Left colon (tissue), 2 donors: ENCODE measurements at places on chromosomes 1 and 21. TPM values are rescaled to one million over a fixed set of nuclear protein-coding genes. Genes with fewer than 3 reads are reported as not detected.

DNA sequence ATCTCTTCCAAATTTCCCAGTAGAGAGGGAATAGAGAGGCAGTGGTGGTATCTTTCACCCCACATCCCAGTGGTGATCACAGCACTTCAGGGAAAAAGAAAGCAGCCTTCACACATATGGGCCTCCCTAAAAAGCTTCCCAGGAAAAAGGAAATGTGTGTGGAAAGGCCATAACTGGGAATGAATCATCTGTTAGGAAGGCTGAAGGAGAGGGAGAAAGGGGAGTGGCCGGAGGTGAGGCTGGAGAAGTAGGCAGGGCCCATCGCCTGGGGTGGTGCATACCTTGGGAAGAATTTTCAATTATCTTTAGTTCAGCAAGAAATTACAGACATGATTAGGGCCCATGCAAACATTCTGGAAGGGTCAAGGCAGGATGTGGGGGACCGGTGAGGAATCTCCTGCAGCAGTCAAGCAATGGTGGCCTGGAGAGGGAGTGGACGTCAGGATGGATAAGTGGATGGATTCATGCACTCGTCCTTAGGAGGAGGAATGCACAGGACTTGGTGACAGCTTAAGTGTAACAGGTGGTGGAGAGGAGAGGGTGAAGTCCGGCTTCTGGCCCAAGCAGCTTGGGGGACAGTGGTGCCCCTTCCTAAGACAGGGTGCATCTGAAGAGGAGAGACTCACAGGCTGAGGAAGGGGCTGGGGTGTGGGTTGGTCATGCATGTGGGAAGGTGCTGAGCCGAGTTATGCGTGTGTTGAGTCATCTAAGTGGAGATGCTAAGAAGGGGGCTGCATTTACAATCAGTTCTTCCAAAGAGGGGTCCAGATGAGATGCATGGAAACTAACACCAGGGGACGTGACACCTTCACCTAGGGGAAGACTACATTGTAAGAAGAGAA, 17.9 kb downstream of the HIVEP3 start:
- DNase-seq, result no peak

GRCh38 chr1:23578997-23579363, 19.7 kb upstream of the ID3 start:
- no peak for DNase-seq

- DNase-seq, result no peak
Observed at GRCh38 chr21:45931397-45931969, 50.1 kb upstream of the COL6A1 start.

- no peak for DNase-seq
Observed at GRCh38 chr1:38047603-38048141, 1.1 kb upstream of the POU3F1 start.

DNA sequence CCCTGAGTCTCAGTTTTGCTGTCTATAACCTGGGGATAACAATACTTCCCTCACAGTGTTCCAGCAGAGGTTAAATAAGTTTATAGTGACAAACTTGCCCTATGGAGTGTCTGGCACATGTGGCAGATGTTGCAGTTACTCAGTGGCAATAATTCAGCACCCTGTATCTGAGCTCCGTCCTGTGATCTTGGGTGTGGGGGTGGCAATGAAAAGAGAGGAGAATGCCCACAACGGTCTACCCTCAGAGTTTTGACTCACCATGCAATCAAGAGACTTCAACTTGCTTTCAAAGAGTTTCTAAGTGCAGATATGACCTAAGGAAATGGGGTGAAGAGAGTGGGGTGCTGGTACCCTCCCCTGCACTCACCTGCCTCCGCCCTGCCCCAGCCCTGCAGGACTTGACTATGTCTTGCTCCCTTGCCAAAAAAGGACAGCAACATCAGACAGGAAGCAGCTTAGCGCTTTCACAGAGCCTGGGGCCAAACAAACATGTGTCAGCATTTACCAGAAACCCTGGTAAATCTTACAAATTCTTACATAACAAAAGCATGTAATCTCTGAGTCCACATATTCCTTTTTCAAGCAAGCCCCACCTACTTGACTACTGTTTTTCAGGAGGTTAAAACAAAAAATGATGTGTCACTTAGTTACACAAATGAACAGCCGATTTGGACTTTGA, 185.1 kb upstream of the CAMK1G start:
- DNase-seq, result no peak

- DNase-seq, result no peak
Observed at GRCh38 chr1:20685741-20686140, 24.6 kb upstream of the DDOST start.

Gene TMEM200B
- total RNA-seq, result 6.3 TPM

DNA sequence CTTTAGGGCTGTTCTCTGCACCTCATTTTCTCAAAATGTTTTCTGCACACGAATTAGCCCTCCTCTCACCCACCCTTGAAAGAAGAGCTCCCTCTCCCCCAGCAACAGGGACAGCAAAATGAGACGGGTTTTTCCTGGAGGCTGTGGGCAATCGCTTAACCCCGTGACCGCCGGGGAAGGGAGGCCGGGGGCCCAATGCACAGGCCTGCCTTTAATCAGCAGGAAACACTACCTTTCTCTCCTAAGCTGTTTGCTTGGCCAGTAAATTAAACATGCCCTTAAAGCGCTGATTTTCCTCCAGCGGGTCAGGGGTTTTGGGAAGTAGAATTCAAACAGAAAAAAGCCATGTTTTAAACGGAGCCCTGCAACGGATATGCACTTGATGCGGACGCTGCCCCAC, 114.4 kb downstream of the PRDM16 start:
- DNase-seq, result no peak

DNA sequence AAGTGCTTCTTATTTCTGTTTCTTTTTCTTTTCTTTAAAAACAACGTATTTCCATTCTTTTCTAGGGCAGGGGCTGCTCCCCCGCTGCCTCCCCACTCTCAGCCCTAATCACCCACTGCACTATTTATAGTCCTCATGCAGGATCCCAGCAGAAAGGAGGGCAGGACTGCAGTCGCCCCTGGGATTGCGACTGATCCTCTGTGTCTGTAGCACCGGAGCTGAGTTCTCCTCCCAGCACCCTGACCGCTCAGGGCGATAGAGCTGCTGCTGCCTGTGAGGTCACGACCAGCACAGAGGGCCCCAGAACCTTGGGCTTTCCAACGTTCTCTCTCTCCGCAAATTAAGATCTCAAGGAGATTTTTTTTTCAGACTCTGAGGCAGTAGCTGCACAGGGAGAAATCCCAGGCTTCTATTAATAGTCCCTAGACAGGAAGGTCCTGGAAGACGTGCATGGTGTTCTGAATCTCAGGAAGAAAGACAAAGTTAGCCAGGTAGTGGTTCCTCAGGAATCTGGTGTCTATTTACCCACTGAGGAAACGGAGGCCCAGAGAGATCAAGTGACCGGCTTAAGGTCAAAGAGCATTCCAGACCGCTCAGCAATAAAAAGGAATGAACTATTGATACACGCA, 46.8 kb downstream of the PRAMEF20 start:
- no peak for DNase-seq

GRCh38 chr1:3037281-3038040, 16.2 kb downstream of the ACTRT2 start:
- DNase-seq, result peak; percentile 10

Gene KRTAP7-1
- total RNA-seq, result not detected

Gene ACTA1
- not detected for total RNA-seq

DNA sequence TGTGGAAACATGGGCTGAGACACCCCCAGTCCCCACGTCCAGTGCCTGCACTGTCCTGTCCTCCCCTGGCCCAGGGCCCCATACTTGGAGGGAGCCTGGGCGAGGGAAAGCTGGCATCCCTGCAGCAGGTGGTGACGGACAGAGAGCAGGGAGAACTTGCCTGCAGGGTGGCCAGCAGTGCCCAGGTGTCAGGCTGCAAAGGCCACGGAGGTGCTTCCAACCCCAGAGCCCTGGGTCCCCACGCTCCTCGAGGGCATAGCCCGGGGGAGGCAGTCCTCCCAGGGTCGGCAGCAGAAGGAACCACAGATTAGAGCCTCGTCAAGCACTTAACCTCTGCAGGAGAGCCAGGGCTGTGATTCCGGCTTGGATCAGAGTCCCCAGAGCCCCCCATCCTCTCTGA, 77.5 kb downstream of the ARHGEF16 start:
- DNase-seq, result no peak

Gene GBP1
- total RNA-seq, result 13.0 TPM

DNA sequence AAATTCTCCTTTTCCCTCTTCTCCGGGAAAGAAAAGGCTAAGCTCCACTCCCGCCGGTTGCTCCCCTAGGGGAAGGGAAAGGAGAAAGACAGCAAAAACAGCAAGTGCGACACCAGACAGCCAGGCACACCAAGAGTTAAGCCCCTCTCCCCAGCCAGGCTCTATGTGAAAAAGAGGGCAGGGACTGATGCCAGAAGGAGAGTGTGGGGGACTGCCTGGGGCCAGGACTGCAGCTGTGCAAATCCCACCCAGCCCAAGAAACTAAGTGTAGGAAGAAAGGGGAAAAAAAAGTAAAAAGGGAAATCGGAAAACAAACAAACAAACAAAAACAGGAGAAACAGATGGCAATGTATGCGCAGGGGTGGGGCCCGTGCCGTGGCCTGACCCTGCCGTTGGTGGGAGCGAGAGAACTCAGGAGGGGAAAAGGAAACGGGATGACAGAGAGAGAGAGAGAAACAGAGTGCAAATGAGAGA, 27.7 kb upstream of the FMO1 start:
- DNase-seq, result no peak

DNA sequence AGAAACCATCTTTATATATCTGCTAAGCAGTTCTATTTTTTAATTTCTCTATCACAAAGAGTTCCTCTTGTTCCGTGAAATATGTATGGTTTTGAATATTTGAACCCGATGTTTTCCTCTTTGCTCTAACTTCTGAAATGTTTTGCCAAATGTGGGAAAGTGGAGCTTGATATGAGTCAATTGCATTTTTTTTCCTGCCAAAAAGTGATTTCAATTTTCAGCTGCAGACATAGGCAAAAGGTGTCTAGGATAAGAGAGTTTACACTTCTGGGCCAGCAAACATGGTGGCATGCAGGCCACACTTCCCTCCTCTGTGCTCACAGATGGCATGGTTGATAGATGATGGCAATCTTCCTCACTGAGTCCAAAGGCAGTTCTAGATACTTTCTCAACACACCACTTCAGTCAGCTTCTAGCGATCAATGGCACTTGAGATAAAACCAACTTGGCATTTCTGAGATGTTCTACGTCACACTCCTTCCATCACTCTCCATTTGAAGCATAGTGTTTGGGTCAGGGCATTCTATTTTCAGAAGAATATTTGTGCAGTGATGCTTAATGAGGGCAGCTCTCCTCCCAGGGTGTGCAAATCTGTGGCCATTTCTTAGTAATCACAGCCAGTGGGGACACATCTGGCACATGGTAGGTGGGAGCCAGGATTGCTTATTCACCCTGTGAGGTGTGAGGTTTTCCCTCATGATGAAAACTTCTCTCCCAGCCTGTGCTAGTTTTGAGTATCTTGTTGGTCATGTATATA, 54.4 kb upstream of the SCAF4 start:
- DNase-seq, result no peak

GRCh38 chr1:116918714-116919357, 9.1 kb downstream of the PTGFRN start:
- no peak for DNase-seq

GRCh38 chr1:25863486-25864262, 4.4 kb upstream of the AUNIP start:
- DNase-seq, result no peak

Gene S100A14
- 453 TPM for total RNA-seq

- no peak for DNase-seq
Observed at GRCh38 chr1:68271596-68271995, 39.3 kb upstream of the WLS start.

DNA sequence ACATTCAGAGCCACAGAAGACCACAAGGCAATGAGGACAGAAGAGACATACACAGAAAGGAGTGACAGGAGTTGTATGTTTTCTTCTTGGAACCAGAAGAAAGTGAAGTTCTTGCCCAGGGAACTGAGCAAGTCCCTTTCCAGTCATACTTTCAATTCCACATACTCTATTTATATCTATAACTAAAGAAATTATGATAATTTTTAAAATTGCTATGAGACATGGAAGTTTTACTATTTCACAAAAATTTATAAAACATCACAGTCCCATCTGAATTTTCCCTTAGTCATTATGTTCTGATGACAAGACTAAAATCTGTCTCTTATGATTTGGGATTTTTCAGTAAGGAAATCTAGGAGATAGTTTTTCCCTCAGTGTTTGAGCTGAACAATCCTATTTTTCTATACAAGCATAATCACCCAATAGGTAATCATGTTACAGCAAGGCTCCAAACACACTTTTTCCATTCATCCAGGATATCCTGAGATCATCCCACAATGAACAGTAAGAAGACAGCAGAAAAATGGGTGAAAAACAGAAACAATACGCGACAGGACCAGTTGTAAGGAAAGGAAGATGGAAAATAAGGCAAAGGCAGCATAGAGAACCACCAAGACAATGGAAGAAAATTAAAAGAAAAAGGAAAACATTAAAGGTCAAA, 154.6 kb downstream of the VAV3 start:
- no peak for DNase-seq

Gene TMEM269
- 0.20 TPM for total RNA-seq

Gene KRTAP11-1
- total RNA-seq, result not detected

DNA sequence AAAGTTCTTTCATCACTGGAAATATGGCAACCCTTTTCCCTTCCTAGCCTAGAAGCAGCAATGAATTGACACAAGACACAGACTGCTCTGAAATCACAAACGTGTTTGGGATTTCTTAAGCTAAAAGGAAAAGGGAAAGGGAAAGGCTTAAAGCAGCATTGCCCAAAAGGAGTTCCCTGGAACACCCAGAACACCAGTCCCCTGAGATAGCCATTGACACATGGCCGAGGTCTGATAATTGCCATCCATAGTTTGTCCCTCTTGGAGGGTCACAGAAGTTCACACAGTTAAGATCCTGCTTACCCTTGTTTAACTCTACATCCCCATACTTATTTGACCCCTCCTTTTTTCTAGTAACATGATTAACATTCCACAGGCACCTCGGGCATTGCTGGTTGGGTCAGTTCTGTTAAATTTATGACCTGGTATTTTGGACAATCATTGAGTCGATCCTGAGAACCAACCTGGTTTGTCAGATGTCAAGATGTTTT, 72.9 kb downstream of the ZNF281 start:
- DNase-seq, result no peak

Gene CCDC181
- 0.11 TPM for total RNA-seq

- no peak for DNase-seq
Observed at GRCh38 chr1:174222166-174222949, 63.0 kb downstream of the RABGAP1L start.

DNA sequence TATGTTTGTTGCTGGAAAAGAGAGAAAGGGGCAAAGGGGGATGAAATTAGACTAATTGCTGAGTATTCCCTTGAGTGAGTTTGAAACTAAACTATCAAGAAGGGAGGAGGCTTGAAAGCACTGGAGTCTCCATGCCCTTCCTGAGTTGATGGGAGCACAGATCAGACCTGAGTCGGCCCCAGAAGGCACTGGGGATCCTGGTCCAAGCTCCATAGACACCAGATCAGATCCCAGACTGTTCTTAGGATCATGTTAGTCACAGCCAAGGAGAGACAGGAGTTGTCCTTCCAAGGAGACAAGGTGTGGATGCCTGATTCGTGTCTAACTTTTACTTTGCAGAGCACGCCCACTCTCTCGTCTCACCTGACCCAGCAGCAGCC, 152.3 kb downstream of the NR5A2 start:
- DNase-seq, result no peak
